Activated T-cell treated with anti-CD3 and anti-CD28 coated beads, Interleukin-2, amount 50 U/mL, for 72 hours (primary cell): ENCODE measurements at places on chromosomes 12 and 14. TPM values are rescaled to one million over a fixed set of nuclear protein-coding genes. Genes with fewer than 3 reads are reported as not detected.

DNA sequence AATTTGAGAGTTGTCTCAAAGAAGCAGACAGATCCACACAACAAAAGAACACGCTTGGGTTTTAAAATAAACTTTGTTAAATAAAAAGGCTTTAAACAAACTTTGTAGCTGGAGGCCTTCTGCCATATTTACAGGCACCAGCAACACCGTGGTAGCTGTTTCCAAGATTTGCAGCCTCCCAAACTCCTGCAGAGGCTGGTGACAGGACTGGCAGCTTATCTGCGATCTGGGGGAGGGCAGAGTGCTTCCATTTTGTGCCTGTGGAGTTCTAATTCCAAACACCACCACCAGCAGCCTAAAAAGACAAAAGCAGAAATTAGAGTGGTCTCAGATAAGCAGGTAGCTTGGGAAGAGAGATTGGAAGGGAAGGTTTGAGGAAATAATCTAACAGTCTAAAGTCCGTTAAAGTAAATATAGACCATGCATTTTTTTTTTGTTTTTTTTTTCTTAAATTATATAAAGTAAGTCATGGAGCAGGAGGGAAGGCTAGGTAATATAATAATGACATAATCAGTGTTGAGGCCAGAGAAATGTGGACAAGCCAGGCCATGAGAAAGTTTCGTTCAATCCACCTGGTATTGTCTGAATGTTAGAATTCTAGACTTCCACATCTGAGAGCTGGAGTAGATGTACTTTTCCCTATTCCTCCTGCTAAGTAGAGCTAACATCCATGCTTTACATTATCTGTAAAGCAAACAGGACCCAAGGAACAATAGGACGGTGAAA, 69.6 kb upstream of the TMEM132D start:
- H3K27ac ChIP-seq: no peak overlapping the region
- no peak for DNase-seq
- H3K4me1 ChIP-seq: no peaks in the 10 kb centered on the region
- H3K4me3 ChIP-seq: no peak overlapping the region

GRCh38 chr12:57719777-57720605, 18.6 kb downstream of the AGAP2 start:
- peaks cover 17% of the 10 kb centered on the region for H3K36me3 ChIP-seq
- H3K4me3 ChIP-seq: no peak overlapping the region
- H3K4me1 ChIP-seq: no peaks in the 10 kb centered on the region
- no peak overlapping the region for H3K27ac ChIP-seq

GRCh38 chr12:62256408-62257096, 3.7 kb upstream of the USP15 start:
- H3K4me3 ChIP-seq: peak overlapping the region; percentile 65
- H3K27me3 ChIP-seq: no peaks in the 10 kb centered on the region

- H3K4me3 ChIP-seq: peak overlapping the region; percentile 70
- peaks cover 93% of the 10 kb centered on the region for H3K4me1 ChIP-seq
Observed at GRCh38 chr14:70886421-70887206, 20.6 kb upstream of the PCNX1 start.

- H3K4me1 ChIP-seq: peaks cover 52% of the 10 kb centered on the region
- no peak overlapping the region for H3K27ac ChIP-seq
- H3K4me3 ChIP-seq: no peak overlapping the region
Observed at GRCh38 chr14:61646366-61647116, 48.8 kb upstream of the HIF1A start.

DNA sequence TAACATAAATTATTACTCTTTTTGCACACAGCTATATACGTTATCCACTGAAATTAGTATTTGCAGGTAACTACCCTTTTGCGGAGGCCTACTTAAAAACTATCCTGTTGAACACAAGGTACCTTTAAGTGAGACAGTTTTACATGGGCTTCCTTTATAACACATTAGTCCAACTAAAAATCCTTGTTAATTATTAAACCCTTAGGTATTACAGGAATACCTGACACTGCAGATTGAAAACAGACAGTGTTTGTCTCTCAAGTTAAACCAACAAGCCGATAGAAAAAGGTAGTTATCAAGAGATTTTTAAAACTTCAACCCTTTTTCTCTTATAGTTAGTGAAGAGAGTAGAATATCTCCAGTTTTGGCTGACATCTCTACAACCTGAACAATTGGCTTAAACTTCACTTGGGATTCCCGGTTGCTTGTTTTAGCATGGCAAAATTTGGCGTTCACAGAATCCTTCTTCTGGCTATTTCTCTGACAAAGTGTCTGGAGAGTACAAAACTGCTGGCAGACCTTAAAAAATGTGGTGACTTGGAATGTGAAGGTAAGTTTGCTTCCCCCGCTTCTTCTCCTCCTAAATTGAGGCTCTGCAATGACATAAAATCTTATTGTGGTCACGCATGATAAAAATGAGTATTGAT, at the start of gene MIA2:
Gene MIA2 (plus strand): TSS at position 236 of the 647 bp plus-strand sequence. CDS start 200 bp downstream, at position 436.
- H3K4me3 ChIP-seq: peak within 1 kb of the TSS; percentile 71
- no peaks in the 10 kb centered on the region for H3K27me3 ChIP-seq
- no peaks in the 10 kb centered on the region for H3K36me3 ChIP-seq

DNA sequence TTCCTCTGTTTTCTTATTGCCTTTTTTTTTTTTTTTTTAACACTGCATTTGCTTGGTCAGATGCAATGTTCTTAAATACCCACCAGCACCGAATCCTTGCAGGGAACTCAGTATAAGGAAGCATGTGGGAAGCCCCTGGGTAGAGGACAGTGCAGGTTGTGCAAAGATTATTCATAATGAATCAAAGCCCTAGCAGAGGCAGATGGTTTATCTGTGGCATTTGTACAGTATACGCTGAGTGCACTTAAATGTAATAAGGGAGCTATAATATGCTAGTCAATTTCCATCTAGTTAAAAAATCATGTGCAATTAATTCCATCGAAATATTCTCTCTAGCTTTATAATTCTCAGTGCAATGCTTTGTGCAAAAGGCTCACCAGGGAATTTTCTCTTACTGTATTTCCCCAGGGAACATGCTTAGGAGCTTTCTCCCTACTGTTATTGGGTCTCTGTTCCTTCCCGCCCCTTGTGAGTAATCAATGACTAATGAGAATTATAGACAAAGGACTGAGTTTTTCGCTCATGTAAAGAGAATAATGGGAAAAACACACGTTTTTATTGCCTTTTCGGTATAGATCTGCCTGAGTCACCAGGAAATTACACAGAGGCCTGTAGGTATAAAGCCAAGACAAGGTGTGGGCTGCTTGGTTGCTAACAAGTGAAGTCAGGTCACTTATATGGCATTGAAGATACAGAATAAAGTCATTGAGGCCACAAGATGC, 1214.3 kb upstream of the TMEM132C start:
- no peak for DNase-seq
- no peaks in the 10 kb centered on the region for H3K36me3 ChIP-seq
- H3K4me1 ChIP-seq: no peaks in the 10 kb centered on the region
- H3K4me3 ChIP-seq: no peak overlapping the region
- H3K27me3 ChIP-seq: no peaks in the 10 kb centered on the region
- no peak overlapping the region for H3K27ac ChIP-seq

DNA sequence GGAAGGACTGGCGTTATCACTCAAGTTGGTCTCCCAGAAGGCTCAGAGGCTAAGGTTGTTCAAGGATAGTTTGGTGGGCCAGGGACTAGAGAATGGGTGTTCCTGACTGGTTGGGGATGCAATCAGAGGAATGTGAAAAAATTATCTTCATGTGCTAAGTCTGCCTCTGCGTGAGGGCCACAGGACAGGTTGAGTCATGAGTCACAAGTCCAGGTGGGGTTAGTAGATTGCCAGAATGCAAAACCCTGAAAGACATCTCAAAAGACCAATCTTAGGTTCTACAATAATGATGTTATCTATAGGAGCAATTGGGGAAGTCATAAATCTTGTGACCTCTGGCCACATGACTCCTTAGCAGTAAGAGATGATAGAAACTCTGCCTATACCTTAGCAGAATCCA, 220.1 kb upstream of the EEA1 start:
- no peaks in the 10 kb centered on the region for H3K4me1 ChIP-seq
- H3K27me3 ChIP-seq: peaks cover 8% of the 10 kb centered on the region
- no peak overlapping the region for H3K4me3 ChIP-seq
- DNase-seq: no peak
- H3K36me3 ChIP-seq: no peaks in the 10 kb centered on the region

Gene SLC6A13
- total RNA-seq: 2.6 TPM

Gene ATXN3
- 29.7 TPM for total RNA-seq

Gene WIF1
- 0.22 TPM for total RNA-seq

Gene OR10AD1
- total RNA-seq: not detected

Gene ADCY4
- total RNA-seq: 4.6 TPM
